Activated gamma-delta T cell treated with Interleukin-2 at 50 U/mL for 16 hours (primary cell): ENCODE measurements at places on chromosomes 6 and 20.

GRCh38 chr6:106560996-106561685 lies 68.2 kb downstream of the RTN4IP1 start:
- DNase-seq: no peak

- DNase-seq: no peak
These were observed 542 bp downstream of the TUBE1 start for GRCh38 chr6:112086744-112087135.

DNA sequence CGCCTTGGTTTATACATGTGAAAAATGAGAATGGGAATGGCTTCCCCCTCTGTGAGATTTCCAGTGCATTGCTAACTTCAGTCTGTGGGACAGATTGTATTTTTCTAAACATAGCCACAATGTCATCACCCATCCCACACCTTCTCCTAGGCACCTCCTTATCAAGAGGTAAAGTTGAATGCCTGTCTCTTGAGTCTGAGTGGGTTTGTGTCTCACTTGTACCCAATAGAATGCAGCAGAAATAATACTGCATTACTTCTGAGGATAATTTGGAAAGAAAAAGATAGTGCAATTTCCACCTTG lies 27.9 kb downstream of the RIN2 start:
- DNase-seq: no peak

- DNase-seq: no peak
These were observed 231.4 kb downstream of the ARID1B start for GRCh38 chr6:157008568-157008967.

DNA sequence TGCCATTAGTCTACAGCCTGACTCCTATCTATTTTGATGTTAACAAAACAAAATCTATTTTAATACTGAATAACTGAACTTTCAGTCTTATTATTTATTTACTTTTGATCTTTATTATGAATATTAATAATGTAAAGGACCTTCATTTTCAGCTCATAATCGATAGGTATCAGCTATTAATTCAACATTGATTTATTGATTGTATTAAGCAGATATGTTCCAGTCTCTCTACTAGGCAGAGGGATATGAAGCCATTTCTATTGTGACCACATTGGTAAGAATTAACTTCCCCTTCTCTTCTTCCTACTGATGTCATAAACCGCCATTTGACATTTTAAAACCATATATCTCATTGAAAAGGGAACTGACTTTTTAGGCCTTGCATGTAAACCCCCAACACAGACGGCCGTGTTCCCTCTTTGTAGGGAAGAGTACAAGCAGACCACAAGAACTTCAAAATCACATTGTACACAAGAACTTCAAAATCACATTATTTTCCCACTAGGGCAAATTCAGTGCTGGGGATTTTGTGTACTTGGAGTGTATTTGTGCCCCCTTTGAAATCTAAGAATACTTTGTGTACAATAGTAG lies 69.5 kb upstream of the FABP7 start:
- no peak for DNase-seq

DNA sequence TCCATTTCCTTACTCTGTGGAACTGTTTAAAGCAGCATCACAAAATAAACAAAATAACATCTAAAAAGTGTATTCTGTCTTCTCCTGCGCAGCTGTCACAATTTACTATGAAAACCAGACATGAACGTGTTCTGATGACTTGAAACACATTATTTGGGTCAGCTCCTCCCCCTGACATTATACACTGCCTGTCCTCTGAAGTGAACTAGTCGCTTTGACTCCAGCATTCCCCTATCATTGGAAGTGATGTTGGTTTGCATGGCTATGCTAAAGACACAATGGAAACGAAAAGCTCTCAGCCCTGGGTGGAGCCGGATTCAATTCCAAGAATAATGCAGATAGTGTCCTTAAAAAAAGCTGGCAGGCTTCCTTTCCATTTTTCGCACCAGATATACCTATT lies 125.9 kb downstream of the FYN start:
- DNase-seq: no peak

- DNase-seq: no peak
These were observed 237.9 kb downstream of the MYLK4 start for GRCh38 chr6:2512802-2513201.

GRCh38 chr6:44201638-44202303 lies 15.0 kb upstream of the MYMX start:
- DNase-seq: no peak

GRCh38 chr20:53853111-53853713 lies 217.2 kb downstream of the BCAS1 start:
- no peak for DNase-seq

- no peak for DNase-seq
These were observed 64.6 kb downstream of the NUS1 start for GRCh38 chr6:117739869-117740268.

DNA sequence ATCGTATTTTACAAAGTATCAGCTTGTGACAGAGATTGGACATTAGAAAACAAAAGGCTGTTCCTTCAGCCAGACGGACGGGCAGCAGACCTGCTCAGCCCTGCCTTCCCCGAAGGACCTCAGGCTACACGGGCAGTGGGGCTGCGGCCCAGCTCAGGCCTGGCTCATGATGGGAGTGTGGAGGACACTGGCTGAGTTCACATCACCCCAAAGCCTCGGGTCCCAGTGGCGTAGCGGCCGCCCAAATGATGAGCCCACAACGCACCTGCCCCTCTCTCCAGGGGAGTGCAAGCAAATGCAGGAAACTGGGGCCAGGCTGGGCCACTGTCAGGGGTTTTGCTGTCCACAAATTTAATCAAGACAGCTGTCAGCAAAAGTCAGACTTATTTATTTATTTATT lies 356.8 kb downstream of the TAF4 start:
- no peak for DNase-seq

- no peak for DNase-seq
These were observed 155.7 kb upstream of the SUPT3H start for GRCh38 chr6:45533386-45533785.
